ENCODE measurements at places on chromosomes 13 and 19. TPM values are rescaled to one million over a fixed set of nuclear protein-coding genes. Genes with fewer than 3 reads are reported as not detected.
A peak's percentile ranks its signal among the peaks of the same experiment; 100 is the strongest.

- DNase-seq, result peak; percentile 89
Measured at GRCh38 chr13:37457612-37458011, 141.0 kb downstream of the POSTN start.

DNA sequence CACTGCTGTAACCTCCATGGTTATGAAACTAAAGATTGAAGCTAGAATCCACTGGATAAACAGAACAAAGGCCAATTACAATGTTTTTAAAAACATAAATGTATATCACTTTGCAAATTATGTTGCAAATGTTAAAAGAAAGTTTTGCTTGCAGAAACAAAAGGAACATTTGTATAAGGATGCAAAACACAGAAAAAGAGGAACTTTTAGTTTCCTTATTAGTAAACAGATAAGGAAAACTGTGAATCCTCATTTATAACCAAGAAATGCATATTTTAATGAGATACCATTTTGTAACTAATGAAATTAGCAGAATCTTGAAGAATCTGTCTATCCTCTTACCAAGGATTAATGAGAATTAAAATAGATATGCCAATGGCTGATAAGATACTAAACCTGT, 32.3 kb downstream of the LPAR6 start:
- no peak for DNase-seq

GRCh38 chr13:49165798-49166752, 54.1 kb upstream of the MLNR start:
- DNase-seq, result no peak

DNA sequence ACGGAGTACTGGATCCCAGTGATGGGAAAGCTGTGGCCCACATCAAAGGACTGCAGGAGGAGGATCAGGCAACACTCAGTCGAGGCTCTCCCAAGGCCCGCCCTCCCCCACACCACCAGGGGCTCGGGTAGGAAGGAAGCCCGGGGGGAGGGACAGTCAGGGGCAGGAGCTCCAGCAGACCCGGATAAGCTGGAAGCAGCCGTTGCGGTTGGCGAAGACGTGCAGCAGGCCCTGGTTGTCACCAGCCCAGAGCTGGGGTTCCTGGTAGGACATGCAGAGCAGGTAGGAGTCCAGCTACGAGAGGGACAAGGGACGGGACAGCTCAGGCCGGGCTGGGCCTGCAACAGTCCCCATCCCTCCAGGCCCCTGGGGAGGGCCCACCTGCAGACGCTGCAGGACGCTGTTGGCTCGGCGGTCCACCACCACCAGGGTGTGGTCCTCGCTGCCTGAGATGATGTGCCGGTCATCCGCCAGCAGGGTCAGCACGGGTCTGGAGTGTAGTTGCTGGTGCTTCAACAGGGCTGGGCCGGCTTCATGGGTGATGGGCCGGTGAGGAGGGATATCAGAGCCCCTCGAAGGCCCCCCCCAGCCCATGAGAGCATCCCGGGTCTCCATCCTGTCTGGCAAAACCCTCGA, 1.9 kb downstream of the GNG14 start:
- DNase-seq, result peak; percentile 6

DNA sequence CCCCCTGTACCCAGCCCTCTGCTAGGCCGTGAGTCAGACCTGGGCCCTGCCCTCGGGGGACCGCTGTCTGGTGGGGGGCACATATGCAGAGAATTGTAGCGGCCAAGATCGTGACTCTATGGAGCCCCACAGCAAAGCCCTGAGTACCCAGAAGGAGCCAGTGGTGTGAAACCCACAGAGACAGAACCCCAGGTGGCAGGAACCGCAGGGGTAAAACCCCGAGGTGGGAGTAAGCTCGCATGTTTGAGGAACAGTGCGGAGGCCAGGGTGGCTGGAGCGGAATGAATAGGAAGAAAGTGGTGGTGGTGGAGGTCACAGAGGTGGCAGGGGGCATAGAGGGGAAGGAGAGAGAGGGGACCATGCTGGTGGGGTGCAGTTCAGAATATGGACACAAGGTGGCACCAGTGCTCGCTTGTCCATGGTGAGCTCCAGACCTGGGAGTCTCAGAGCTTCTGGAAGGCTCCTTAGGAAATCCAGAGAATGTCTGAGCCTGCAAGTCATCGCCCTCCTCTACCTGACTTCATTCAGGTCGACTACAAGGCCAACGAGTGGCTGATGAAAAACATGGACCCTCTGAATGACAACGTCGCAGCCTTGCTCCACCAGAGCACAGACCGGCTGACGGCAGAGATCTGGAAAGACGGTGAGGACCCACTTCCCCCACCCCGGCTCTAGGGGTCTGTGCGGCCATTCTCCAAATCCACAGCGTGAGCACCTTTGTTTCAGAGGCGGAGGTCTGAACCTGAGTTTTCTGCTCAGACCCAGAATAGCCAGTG, 48.9 kb downstream of the MYH14 start:
- no peak for DNase-seq

DNA sequence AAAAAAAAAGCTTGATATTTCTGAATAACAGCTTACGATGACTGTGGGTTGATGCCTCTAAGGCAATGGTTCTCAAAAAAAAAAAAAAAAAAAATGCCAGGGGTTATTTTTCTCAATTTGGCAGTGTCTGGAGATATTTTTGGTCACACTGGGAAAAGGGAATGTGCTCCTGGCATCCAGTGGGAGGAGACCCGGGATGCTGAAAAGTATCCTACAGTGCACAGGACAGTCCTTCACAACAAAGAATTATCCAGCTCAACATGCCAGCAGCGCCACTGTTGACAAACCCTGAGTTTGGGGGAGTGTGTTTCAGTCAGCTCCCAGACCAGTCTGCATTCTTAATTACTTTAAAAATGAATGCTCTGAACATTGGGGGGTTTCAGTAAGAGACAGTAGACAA, 54.5 kb downstream of the FLT3 start:
- DNase-seq, result no peak

DNA sequence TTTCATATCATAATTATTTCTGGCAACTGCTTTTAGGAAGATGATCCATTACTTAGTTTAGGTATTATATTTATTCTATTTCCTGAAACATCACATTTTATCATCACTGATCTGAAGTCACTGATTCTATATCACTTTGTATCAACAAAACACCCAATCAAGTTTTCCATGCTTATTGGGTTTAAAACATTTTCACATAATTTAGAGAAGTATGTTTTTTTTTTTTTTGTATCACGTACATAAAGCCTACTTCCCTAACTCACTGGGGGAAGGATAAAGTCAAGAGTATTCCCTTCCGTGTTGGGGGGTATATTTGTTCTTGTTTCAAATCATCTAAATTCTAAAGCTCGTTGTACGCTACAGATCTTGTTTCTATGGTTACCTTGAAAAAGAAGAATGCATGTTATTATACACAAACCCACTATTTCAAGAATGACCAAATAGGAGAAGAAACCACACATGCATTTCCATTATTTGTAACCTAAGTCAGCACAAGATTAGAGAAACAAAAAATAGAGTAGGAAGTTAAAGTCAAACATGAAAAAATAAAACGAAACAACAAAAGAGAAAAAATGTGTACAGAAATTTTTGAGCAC, 637.2 kb upstream of the MIR17HG start:
- DNase-seq, result no peak

- no peak for DNase-seq
Measured at GRCh38 chr19:3771906-3772455, at the start of gene RAX2. RAX2 (minus strand) TSS chr19:3772228; CDS start chr19:3771742, 486 bp downstream.

GRCh38 chr19:47480658-47481057, 3.4 kb downstream of the KPTN start:
- no peak for DNase-seq

GRCh38 chr13:60427285-60427684, 30.3 kb downstream of the TDRD3 start:
- DNase-seq, result no peak

The ATP4A gene
- polyA plus RNA-seq, result not detected

The NLRP5 gene
- polyA plus RNA-seq, result not detected

The ZNF221 gene
- 2.9 TPM for polyA plus RNA-seq

The ZSCAN1 gene
- polyA plus RNA-seq, result 1.0 TPM

The TNFSF11 gene
- not detected for polyA plus RNA-seq

The BRCA2 gene
- 3.5 TPM for polyA plus RNA-seq

The CILP2 gene
- 16.6 TPM for polyA plus RNA-seq

Measured in muscle of leg (tissue), 16 donors.